Suppressor macrophage treated with lipopolysaccharide for 1 hour (primary cell): ENCODE measurements at places on chromosomes 6 and 20.
A peak's percentile ranks its signal among the peaks of the same experiment; 100 is the strongest.

DNA sequence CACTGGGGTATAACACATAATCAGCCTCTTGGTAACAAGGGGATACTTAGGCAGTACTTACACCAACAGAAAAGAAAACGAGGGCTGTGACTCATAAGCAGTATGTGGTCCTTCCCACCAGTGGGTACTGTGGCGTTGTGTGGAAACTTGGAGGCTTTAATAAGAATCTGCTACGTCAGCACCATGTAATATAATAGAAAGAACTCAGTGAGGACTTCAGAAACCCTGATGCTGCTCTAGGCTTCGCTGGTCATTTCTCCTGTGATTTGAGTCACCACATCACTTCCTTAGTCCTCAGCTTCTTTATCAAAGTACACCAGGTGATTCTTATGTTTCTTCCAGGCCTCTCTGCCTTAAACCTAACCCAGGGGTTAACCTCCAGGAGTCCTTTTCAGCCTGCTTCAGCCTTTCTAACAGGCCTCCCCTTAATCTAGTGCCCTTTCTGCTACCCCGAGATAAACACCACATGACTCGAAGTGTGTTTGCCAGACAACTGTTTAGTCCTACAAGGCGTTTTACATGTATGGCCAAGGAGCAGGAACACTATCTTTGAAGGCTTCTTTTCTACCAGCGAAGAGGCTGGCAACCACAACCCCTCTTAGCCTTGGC lies 68.5 kb downstream of the FYN start:
- peak; percentile 85 for DNase-seq

- DNase-seq: no peak
Measured at GRCh38 chr6:35206346-35206745, 7.4 kb upstream of the SCUBE3 start.

- peak; percentile 91 for DNase-seq
Measured at GRCh38 chr6:163756079-163756478, 341.6 kb downstream of the QKI start.

DNA sequence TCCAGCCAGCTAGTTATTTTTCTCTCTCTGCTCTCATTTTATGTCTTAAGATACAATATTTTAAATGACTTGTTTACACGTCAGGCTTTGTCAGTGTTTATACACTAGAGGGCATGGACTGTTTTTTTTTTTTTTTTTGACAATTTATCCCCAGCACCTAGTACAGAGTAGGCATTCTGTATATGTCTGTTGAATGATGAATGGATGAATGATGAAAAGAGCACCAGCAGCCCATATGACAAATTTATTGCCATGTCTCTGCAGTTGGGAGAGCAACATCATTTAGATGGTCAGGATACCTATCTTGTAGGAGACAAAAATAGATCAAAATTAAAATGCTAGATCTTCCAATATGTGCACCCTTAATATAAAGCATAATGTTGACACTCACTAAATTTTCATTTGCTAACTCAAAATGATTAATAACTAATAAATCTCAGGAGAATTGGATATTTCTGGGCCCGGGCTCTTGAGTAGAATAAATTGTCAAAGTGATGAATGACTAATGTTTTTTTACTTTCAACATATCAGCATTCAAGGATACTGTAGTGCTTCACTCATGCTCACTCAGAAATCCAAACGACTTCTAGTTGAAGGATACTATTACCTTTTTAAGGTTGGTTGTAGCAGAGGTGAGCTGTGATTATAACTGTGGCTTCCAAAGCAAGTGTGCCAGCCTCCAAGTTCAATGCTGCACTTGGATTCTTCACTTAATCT lies 200.0 kb downstream of the PHACTR1 start:
- DNase-seq: no peak

GRCh38 chr6:37819177-37819801 lies at the start of gene ZFAND3:
Gene ZFAND3 (plus strand): TSS chr6:37819727. CDS start chr6:37819946, 219 bp downstream.
- peak; percentile 99 for DNase-seq

DNA sequence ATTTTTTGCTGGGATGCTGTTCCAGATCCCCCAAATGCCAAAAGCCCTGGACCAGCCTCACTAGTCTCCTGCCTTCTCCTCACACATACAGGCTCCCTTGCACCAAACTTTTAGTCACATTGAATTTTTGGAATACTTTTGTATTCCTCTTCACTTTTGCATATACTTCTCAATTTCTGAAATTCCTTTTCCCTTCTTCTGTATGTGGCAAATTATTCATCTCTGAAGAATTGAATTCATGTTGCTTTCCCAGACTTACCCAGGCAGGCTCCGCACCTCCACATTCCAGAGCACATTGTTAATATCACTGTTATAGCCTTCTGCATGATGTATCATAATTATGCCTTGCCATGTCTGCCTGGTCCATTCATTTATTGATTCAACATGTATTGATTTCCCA lies 255.3 kb upstream of the POU3F2 start:
- DNase-seq: no peak

GRCh38 chr6:16437095-16437494 lies 198.7 kb downstream of the GMPR start:
- no peak for DNase-seq

DNA sequence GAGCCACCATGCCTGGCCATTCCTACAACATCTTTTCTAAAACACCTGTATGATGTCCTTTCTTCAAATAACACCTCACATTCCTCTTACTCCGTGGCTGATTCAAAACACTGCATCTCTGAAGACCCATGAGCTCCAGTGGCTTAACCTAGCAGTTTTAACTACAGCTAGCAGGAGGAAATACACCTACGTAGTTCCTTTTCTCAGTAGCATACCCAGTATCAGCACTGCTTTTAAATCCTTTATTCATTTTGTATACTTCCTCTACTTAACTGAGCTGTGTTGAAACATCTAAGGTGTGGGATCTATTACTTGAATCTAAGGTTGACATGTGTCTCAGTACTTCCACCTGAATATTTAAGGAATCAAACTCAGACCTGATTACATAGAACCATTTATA lies 113.6 kb upstream of the CCDC28A start:
- DNase-seq: no peak

GRCh38 chr6:141195251-141195832 lies 937.4 kb upstream of the GJE1 start:
- no peak for DNase-seq

DNA sequence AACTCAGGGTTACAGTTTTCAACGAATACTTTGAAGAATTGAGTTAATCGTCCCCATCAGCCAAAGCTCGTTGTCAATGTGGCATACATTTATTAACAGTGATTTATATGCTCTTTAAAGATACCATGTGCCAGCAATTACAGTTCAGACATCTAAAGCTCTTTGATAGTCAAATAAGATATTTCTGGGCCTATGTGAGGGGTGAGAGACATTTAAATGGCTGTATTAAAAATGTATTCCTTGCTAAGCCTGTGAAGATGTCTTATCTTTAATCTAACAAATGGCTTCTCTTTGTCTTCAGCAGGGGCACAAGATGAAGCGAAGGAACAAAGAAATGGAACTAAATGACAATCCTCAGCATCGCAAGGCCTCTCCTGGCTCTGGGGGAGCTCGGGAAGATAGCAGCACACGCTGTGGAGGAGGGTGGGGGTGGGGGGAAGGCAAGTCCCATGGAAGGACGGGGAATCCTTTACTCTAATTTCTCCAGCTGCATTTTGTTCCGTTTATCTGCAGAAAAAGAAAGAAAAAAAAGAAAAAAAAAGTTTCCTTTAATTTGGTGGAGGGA lies 523.6 kb downstream of the KIF16B start:
- DNase-seq: no peak

GRCh38 chr6:164208371-164208770 lies 793.9 kb downstream of the QKI start:
- DNase-seq: no peak

DNA sequence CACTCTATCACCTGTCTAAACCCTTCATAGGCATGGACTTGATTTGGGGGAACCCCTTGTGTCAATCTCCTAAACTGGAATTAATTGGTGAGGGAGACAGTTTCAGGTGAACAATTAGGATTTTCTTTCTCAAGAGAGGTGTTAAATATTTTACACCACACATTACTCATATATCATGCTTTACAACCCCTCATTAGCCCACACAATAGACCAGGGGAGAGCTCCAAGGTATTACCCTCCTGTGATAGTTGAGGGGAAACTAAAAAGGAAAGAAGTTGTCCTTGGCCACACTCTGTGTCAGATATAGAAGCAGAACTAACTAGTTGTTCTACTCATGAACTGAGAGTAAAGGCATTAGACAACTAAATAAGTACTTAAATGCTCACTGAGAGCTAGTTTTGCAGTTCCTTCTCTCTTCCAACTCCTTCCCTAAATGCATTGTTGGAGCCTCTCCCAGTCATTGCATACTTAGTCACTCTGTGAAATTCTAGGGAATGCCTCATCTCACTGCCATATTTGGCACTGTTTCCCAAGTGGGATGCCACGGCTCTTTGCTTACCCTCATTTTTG lies 183.7 kb upstream of the CEP162 start:
- DNase-seq: no peak

DNA sequence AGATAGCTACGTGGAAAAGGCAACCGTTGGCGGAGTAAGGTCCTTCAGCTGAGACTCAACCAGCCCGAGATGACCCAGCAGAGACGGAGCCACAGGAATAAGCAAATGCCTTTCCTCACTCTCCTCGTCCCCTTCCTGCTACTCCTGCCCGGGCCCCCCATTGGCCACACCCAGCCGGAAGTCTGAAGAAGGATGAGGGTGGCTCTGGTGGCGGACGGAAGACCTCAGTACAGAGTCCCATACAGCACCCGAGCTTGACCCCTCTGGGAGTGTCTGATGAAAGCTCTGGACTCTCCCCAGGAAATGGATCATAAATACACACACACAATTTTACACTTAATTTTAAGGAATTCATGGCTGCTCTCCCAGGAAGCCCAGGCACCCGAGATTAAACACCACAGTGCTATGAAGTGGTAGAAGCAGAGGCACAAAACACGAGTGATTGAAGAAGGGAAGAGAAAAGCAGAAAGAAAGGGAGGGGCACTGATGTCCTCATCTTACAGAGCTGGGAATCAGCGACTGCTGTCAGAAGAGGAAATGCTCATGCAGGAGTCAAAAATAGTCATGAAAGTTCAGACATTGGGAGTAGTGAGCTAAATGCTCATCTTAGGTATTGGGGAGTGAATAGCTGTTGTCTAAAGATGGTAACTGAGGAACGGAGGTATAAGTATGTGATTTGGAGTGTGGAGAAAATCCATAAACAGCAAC lies 125.6 kb downstream of the BANF2 start:
- peak; percentile 17 for DNase-seq

DNA sequence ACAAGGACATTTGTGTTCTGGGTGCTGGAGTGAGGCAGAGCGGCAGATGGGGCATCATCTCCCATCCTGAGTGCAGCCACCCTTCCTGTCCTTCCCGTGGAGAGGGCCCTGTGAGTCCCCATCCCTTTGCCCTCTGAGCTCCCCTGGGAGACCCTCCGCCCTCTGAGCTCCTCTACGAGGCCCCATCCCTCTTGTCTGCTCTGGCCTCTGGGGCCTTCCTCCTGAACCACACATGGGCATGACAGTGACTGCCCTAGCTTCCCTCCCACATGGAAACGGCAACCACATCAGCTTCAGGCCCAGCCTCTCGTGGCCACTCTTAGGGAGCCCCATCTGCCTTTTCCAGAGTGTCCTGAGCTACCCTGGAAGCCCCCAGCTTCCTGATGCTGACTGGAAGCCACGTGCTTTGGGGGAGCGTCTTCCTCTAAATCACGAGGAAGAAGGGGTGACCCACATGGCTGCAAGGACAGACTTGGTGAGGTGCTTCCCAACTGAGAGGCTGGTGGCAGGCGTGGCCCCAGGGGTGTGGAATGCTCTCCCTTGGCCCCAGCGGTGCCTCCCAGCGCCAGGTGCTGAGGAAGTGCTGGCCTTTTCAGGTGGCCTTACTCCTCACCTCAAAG lies 52.6 kb downstream of the GINS1 start:
- peak; percentile 51 for DNase-seq

- DNase-seq: no peak
Measured at GRCh38 chr6:55405474-55406235, 78.4 kb downstream of the GFRAL start.

- no peak for DNase-seq
Measured at GRCh38 chr6:38378801-38379200, 260.9 kb downstream of the BTBD9 start.

GRCh38 chr6:6539036-6539435 lies 49.5 kb upstream of the LY86 start:
- no peak for DNase-seq

DNA sequence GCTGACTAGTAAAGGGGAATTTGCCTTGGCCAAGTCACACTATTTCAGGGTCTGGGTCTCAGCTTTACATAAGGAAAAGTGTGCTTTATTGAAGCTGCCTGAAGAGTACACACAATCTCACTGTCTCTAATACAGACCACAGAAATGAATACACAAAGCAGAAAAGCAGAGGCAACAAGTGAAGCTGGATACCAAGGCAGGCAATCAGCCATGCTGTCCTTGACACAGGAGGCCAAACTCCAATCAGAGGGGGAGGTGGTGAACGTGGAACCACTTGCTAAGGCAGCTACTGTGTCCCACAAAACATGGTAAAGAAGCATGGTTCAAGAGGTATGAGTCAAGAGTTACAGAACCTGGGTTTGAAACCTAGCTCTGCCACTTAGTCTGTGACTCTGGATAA lies 21.8 kb upstream of the CCND3 start:
- DNase-seq: no peak

- DNase-seq: no peak
Measured at GRCh38 chr20:42941629-42942028, 248.1 kb downstream of the PTPRT start.
